ENCODE measurements at places on chromosomes 3 and 15.

- no peak for DNase-seq
Measured at GRCh38 chr3:109278141-109278540, 38.2 kb downstream of the DPPA2 start.

GRCh38 chr3:11244121-11244677 is 28.0 kb upstream of the ATG7 start:
- DNase-seq, result no peak

DNA sequence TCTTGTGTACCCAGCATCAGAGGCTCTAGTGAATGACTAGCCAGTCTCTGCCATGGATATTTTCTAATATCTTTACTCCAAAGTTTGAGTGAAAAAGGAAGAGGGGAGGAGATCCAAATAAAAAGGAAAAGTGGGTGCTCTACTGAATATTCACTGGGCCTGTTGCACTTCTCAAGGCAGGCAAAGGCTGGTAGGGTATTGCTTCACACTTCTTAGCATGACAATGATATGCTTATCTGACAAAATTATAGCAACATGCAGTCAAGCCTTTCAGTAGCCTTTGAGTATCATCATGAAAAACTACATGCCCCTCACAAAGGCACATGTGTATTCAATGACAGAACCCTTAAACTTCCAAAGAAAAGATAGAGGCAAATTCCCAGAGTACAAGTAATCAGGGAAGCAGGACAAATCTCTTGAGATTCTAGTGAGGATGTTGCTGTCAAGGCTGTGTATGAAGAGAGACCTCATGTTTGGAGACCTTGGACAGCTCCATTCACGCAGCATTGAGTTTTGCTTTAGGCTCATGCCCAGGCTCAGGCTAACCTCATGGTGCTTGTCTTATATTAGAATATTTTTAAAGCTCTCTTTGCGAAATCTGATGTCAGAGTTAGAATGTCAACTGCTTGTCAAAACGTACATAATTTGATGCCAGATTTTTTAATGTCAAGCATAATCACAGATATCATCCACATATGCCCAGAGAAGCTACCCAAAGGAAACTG is 506.9 kb downstream of the OCA2 start:
- DNase-seq, result no peak

DNA sequence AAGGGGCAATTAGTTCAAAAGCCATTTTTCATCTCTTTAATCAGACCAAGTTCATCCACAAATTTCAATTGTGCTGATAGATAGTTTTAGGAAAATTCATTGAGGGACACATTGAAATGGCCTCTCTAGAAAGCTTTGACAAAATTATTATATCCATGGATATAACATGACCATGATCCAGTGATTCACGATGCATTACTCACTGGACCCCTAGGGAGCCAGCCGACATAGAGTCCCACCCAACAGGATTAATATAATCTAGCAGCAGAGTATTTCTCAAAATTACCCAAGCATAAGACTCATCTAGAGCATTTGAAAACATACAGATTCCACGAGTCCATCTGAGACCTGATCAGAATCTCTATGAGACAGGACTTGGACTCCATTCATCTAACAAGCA is 100.3 kb downstream of the FRMD5 start:
- no peak for DNase-seq

DNA sequence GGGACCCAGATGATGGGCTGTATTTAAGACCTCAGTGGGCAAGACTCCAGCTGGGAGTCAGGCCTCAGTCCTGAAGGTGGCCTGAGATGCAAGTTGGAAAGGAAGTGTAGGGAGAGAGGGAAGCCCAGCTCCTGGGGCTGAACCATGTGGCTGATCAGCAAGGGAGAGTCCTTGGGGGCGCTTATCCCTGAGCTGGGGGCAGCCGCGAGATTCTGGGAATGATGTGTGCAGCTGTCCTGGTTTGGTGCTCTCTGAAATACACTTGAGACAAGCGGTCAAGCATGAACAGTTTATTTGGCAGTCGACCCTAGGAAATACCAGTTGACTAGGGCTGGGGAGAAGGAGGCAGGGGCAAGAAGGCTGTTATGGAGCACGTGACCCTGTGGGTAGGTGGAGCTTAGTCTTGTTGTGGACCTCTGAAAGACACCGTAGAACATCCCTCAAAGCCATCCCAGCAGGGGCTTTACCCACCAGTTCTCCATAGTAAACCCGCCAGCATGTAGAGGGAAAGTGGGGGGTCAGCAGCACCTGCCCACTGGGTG is 41.8 kb upstream of the SLC6A11 start:
- DNase-seq, result no peak

DNA sequence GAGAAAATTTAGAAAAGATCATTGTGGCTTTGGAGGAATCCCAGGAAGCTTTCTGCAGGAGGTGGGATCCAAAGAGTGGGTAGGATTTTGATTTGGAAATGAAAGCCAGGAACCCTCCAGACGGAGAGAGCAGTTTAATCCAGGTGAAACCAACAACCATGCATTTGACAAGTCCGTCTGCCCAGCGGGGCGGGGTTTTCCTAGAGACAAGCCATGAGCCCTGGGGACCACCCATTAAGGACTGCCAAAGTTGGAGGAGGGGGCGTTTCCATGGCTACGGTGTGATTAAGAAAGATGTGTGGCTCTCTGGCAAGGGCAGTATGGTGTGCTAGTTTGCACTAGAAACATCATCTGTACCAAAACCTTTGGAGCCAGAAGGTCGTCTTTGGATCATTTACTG is 53.4 kb downstream of the SRGAP3 start:
- no peak for DNase-seq

DNA sequence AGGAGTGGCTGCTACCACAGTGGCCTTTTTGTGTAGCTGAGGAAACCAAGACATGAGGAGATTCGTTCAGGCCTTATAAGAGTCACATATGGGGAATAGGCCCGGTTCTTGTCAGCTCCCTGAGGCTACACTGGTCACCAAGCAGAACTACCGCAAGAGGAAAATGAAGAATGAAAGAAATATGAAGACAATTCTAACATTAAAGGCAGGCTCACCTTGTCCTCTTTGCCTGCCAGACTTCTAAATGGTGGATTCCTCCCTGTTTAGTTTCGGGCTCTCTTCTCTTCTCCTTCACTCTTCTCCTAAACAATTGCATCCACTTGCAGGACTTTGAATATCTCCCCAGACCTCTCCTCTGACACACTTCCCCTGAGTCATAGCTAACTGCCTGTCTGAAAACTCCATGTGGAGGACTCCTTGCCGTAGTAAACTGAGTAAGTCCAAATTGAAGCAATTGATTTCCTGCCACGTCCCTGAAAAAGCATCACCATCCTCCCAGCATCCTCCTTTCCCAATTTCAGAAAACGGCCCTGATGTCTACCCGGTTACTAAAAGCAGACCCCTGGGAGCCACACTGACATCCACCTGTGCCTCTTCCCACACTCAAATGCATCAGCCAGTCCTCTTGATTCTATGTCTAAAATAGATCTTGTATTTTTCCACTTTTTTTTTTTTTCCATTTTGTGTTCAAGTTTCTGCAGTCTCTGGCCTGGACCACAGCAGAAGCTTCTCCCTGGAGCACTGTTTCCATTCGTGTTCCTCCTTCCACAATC is 30.3 kb upstream of the VEPH1 start:
- no peak for DNase-seq
